ENCODE measurements at places on chromosomes 2 and 18.

- no peak for DNase-seq
Measured at GRCh38 chr2:160836755-160837154, 323.5 kb upstream of the TANK start.

DNA sequence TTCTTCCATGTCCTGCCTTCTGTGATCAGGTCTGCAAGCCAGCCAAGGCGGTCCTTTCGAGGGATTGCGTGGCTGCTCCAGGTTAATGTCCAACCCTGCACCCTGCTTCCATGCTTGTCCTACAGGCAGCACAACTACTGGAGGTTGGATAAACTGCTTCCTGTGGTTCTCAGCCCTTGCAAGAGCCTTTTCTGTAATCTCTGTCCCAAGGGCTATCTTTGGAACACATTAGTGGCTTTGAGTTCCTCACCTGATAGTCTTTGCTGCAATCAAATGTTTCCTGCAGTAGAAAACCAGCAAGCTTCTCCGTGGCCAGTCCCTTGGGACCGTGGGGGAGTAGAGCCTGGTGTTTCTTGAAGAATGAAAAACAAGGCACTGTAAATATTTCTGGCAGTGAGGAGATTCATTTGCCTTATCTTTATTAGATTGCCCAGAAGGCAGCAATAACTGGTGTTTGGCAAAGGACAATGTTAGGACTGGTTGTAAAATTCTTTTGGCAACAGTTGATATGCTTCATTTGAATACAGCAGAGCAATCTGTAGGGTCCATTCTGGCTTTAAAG lies 214.4 kb downstream of the FHOD3 start:
- DNase-seq, result no peak

- DNase-seq, result no peak
Measured at GRCh38 chr2:158685646-158686045, 109.5 kb upstream of the DAPL1 start.

- DNase-seq, result no peak
Measured at GRCh38 chr18:9133225-9133624, 3.4 kb upstream of the ANKRD12 start.

DNA sequence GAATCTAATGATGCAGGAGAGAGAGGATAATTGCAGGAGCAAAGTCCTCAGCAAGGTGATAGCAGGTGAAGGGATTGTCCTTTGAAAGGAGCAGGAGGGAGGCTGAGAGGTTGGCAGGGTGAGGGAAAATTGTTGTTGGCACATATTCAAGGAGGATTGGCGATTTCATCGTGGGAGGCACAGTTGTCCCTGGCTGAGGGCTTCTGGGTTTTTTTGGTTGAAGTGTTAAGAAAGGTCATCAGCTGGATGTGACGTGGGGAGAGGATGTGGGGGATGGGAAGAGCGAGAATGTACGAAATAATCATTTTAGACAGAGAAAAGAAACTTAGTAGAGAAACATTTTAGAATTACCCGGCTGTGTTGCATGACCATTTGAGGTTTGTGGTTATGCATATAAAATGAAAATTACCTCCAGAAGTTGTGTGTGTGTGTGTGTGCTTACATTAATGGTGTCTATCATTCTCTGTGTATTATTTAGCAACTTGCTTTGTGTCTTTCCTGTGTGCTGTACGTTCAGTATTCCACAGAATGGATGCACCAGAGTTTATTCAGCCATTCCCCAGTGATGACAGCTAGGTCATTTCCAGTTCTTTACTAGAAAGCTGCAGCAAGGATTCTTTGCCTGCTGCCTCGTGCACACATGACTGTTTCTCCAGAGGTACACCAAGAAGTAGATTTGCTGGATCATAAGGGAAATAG lies 67.6 kb downstream of the SDC1 start:
- DNase-seq, result no peak

DNA sequence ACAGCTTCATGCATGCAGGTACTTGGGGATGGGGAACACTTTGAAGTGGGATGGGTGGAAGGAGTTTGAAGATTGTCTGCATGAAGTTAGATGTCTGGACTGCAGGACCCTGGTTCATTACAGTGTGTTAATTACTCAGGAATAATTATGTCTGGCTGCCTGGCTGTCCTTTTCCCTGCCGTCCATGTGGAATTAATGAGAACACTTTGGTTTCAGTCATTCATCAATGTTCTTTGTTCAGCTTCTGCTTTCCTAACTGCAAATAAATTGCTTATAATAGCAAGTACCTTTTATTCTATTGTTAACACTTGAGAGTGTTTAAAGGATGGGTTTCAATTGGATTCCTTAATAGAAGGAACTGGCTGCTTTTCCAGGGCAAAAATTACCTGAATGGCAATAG lies 35.8 kb downstream of the MTCL1 start:
- DNase-seq, result no peak

GRCh38 chr18:6411382-6411781 lies 3.3 kb downstream of the L3MBTL4 start:
- DNase-seq, result no peak

Measured in NCI-H1436 treated with DMSO at 0.1 percent for 48 hours (cell line).